ENCODE measurements at places on chromosomes 2 and 18.
A peak's percentile ranks its signal among the peaks of the same experiment; 100 is the strongest.

- no peak for DNase-seq
Observed at GRCh38 chr2:157743051-157743450, 114.4 kb upstream of the ACVR1C start.

GRCh38 chr2:64565949-64566710 is 42.0 kb downstream of the AFTPH start:
- no peak for DNase-seq

DNA sequence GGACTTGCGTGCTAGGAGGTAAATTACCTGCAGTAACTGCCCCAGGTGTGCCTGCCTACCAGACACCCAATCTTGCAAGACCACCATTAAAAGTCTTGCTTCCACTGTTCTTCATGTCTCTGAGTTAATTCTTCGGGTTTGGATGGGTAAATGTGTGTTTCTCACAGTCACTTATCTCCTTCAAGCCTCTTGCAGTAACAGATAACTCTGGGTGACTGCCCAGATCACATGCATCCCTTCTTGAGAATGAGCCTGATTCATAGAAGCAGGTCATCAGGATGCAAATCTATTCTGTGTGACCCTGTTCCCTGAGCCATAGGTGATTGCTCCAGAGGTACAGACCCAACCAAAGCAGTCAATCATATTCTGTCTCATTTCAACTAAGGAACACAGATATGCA is 194.6 kb downstream of the METTL4 start:
- DNase-seq = no peak

GRCh38 chr2:230680463-230681170 is 32.0 kb upstream of the CAB39 start:
- DNase-seq = no peak

GRCh38 chr2:232420463-232421188 is 14.0 kb downstream of the ALPG start:
- peak; percentile 26 for DNase-seq

DNA sequence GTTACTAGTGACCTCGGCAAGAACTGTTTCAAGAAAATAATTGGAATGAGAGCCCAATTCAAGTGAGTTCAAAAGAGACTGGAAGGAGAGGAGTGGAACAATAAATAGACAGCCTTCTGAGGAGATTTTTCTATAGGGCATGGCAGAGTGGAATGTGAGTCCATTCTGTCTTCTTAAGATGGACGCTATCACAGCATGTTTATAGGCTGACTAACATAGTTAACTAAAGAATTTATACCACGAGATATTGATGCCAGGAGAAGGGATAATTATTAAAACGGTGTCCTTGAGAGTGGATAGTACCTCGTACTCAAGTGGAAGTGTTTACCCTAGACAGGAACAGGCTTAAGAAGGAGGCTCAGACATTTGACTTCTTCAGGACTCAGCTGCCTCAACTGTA is 143.5 kb upstream of the RBBP8 start:
- no peak for DNase-seq

- DNase-seq = no peak
Observed at GRCh38 chr2:85840091-85840490, 48.7 kb downstream of the ST3GAL5 start.

DNA sequence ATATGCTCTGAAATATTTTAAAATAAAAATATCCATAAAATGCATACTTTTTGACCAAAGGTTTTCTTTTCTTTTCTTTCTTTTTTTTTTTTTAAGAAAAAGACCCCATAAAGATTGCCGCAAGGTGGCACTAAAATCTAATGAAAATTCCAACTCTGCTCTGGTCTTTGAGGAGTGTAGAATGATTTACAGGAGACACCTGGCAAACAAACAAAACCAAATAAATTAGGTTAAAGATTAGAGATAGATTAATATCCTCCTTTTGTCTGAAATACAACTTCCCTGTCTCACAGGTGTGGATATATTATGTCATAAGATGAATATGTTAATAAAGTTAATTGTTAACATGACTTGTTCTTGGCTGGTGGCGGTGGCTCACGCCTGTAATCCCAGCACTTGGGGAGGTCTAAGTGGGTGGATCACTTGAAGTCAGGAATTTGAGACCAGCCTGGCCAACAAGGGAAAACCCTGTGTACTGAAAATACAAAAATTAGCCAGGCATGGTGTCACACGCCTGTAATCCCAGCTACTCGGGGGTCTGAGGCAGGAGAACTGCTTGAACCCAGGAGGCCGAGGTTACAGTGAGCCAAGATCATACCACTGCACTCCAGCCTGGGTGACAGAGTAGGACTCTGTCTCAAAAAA is 3.5 kb upstream of the RHOB start:
- no peak for DNase-seq

- no peak for DNase-seq
Observed at GRCh38 chr2:132268977-132269523, 107.3 kb upstream of the ANKRD30BL start.

DNA sequence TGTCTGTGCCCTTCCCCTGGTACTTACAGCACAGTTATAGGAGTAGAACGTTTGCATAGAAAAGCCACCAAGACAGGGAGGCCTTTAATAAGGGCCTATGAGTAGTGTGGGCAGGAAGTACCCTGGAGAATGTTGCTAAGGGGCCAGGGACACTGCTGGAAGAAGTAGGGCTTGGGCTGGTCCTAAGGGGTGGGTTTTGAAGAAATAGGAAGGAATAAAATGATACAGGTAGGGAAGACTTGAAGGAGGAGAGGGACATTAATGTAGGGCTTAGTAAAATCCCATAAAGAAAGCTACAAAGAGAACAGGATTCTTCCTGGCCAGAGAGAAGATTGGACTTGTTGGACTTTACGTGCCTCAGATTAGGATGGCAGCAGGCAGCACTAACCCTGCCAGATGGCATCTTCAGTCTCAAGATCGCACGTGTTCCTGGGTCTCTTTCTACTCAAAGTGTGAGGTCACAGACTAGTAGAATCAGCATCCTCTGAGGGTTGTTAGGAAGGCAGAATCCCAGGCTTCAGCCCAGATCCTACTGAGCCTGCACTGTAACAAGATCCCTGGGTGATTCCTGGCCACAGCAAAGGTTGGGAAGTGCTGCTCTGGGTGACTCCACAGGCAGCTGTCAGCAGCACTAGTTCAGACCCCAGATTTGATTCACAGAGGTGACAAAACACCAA is 39.2 kb downstream of the EPAS1 start:
- no peak for DNase-seq

DNA sequence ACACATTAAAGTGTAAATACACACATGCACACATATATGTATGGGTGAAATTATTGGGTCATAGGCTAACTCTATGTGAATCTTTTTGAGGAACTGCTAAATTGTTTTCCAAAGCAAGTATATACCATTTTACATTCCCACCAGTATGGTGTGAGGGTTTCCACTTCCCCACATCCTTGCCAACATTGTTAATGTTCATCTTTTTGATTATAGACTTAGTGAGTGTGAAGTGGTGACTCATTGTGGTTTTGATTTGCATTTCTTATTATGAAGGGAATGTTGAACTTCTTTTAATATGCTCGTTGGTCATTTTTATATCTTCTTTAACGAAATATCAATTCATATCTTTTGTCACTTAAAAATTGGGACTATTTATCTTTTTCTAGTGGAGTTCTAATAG is 181.8 kb upstream of the GCFC2 start:
- no peak for DNase-seq

DNA sequence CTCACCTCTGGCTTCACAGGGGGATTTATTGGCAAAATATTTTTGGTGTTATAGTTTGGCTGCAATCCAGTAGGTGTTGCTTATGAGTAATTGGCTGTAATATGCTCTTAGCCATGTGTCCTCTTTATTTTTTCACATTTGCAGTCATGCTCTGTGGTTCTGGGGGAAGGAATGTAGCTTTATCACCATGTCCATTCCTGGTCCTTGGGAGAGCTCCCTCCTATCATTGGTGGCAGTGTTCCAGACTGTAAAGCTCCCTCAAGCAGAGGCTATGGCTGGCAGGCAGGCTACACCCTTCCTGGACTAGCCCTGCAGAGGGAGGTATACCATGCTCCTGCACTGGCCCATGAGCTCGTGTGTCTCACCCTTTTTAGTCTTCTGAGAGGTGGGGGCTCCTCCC is 120.0 kb upstream of the FSIP2 start:
- no peak for DNase-seq

- DNase-seq = no peak
Observed at GRCh38 chr2:111143107-111143842, 22.6 kb downstream of the BCL2L11 start.

DNA sequence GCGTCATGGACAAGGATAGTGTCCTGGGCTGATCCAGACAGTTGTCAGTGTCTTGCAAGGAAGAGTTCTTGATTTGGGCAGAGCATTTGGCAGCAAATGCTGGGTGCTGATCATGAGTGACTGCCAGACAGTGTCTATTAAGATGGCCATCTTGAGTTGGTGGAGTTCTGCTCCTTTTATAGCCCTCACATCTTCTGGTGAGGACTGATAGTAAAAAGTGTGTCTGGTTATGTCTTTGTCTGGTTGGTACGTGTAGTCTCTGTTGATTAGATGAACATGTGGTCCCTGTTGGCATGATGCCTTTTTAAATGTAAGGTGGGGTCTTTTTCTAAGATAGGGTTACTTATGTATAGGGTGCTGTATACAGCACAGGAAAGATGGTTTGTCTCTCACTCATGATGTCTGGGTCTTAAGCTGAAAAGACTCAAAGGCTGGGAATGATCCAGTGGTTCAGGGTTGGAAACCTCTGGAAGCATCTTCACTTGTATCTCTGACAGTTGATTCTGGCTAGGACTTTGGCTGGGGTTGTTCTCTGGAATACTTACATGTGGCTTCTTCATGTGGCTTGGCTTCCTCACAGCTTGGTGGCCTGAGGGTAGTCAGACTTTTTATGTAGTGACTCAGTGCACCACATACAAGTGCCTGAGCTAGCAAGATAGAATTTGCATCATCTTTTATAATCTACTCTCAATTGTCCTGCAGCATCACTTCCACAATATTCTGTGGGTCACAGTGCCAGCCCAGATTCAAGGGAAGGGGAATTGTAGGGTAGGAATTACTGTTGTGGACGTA is 11.8 kb downstream of the MTX2 start:
- no peak for DNase-seq

GRCh38 chr18:59988098-59988706 is 88.4 kb downstream of the PMAIP1 start:
- peak; percentile 41 for DNase-seq

- DNase-seq = no peak
Observed at GRCh38 chr2:160333324-160334027, 133.4 kb upstream of the ITGB6 start.

DNA sequence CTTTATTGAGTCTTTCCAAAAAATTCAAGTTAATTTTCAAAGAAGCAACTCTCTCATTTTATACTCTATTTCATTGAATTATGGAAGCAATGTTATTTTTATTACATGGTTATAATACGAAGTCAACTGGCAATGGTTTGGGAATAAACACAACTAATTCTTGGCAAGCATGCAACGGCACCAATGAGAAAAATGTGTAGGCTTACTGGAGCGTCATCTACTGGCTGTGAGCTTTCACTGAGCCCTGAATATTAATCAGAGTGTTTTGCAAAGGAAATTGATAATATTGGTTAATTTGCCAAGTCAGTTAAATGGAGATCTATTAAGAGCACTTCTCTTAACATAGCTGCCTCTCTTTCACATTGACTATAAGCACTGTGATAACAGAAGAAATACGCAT is 163.9 kb downstream of the IKZF2 start:
- DNase-seq = no peak

GRCh38 chr2:40332191-40332826 is 119.6 kb downstream of the SLC8A1 start:
- DNase-seq = no peak

DNA sequence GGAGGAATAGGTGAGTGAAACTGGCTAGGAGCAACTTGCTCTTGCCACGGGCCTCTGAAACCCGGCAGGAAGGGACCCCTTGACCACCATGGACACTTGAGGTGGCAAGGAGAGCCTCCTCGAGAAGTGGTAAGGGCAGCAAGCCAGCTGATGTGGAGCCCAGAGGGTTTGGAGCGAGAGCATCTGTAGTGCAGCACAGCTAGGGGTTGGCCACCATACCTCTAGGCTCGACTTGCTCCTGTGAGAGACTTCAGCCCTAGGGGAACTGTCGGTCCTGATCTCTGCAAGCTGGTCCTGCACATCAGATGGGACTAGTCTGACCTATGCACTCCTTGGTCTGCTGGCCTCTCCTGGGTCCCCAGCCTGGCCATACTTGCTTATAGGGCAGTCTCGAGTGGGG is 158.4 kb downstream of the CCDC178 start:
- no peak for DNase-seq

DNA sequence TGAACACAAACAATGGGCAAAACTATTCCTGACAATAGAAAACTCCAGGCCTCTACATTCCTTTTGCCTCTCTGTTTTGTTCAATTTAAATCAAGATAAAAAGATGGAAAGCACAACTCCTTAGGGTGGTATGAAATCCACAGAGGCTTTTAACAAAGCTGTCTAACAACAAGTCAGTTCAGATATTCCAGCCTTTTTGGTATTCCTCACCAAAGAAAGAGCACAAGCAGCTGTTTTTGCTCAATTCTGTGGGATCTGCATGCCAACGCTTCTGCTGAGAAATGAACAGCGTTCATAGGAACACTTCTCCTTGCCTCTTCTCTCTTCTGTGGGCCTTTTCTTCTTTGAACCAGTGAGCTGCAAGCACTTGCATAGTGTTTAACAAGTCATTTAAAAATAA is 411.6 kb upstream of the TCF4 start:
- no peak for DNase-seq

- no peak for DNase-seq
Observed at GRCh38 chr2:110771547-110772382, 39.4 kb downstream of the ACOXL start.

GRCh38 chr18:7221424-7222155 is 9.3 kb upstream of the LRRC30 start:
- DNase-seq = no peak

DNA sequence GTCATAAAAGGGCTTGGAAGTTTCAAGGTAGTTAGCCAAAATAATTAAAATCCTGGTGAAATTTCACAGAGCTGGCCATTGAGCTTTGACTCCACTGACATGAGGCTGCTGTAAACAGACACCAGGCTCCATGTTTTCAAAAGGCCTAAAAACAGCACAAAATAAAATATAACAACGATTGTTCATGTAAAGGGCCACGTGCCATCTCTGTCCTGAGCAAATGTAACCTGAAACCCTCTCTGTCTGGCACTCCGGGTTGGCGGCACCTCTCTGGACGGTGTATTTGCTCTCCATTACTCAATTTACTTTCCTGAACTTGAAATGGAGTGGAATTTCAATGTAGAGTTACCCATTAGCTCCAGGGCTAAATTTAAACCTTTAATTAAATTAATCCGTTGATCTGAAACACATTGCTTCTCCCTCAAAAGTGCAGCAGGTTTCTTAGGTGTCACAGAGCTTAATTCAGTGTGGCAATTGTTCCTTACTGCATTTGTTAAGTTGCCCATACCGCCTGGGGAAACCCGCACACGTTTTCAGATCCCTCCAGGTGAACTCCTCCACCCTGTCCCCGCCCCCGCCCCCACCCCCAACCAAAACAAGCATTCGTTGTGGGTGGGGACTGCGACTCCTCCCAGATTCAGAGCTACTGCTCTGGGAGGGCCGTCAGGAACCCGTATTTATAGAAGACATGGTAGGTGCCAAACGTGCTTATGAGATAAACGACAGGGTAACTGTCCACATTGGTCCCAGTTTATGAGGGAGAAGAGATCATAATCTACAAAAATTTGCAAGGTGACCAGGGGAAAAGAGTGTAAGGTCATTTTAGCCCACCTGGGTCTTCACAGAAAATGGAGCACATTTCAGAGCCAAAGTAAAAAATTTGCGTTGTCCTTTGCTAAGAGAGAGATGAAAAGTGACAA is 1.2 kb upstream of the CABLES1 start:
- peak; percentile 30 for DNase-seq

- DNase-seq = no peak
Observed at GRCh38 chr2:12657560-12657959, 59.2 kb upstream of the TRIB2 start.

Data from activated naive CD4-positive, alpha-beta T cell treated with anti-CD3 and anti-CD28 coated beads, Interleukin-2, amount 50 U/mL, for 16 hours (primary cell).